ENCODE measurements at places on chromosomes 16 and 17.

DNA sequence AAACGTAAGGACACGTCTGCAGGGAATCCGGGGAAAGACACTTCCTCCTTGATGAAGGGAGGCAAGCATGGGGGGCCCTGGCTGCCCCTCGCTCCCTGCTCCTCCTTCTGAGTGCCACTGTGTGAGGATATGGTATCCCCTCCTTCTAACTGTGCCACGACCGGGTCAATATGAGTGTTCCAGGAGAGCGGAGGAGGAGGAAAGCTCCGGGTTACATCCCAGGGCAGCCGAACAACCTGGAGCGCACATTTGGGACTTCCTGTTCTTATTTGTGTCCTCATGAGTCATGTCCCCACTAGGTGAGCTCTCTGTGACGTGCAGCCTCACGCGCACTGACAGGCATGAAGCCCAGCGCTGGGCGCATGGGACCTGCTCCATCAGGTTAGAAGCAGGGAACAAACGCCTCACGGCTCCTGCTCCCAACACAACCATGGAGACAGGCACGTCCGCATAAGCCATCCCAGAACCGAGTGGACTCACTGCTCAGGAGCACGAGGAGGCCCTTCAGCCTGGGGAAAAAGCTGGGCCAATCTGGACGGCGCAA lies 92.9 kb upstream of the DNAH17 start:
- no peak for DNase-seq

GRCh38 chr16:79329166-79329521 lies 271.4 kb downstream of the MAF start:
- DNase-seq = no peak

DNA sequence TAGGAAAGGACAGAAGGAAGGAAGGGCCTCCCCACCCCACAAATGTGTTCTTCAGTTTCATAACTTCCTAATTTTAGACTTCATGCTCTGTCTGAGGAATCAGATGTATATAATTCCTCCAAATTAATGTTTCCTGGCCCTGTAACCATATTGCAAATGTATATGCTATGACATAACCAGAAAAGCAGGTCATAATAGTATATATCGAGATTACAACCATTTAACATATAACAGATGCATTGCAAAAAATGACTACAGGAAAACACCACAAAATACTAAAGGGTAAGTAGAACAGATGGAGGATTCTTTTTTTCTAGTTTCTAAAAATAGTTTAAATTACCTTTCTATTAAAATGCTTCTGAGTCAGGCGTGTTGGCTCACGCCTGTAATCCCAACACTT lies 3.1 kb upstream of the EXOC7 start:
- no peak for DNase-seq

DNA sequence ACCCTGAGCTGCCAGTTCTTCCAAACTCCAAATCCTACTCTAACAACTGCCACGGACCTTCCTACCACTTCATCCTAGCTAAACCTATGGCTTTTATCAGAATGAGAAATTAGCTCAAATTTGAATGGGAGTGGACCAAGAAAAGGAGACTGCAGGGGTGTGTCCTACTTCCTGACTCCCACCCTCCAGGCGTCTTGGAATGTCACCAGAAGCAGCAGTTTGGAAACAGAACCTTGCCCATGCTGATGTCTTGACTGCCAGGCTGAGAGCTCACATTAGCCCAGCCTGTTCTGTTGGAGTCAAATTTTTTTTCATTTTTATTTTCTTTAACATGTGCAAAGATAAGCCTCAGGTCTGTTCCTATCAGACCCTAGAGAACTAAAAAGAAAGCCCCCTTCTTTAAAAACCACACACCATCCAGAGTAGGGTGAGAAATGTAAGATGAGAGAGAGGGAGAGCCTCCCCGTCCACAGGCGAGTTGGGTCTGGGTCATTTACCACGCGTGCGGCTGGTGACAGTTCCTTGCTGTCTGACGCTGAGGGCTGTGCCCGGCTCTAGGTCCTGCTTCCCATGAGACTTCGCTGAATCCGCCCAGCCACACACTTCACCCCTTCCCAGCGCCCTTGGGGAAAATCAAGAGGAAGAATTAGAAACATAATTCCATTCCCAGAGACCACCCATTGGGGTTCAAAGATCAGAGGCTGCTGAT lies 54.3 kb downstream of the WNT3 start:
- no peak for DNase-seq

DNA sequence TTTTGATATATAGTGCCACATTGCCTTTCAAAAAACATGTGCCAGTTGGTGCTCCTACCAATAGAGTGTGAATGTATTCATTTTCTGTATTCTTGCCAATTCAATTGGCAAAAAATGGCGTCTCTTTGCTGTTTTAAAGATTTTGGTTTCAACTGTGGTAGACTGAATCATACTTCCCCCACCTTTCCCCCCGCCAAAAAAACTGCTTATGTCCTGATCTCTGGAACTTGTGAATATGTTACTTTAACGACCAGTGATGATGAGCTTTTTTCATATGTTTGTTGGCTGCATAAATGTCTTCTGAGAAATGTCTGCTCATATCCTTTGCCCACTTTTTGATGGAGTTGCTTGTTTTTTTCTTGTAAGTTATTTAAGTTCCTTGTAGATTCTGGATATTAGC lies 325.1 kb upstream of the KCNJ16 start:
- DNase-seq = no peak

- DNase-seq = no peak
These were observed 3.0 kb downstream of the KRT31 start for GRCh38 chr17:41394254-41394996.

DNA sequence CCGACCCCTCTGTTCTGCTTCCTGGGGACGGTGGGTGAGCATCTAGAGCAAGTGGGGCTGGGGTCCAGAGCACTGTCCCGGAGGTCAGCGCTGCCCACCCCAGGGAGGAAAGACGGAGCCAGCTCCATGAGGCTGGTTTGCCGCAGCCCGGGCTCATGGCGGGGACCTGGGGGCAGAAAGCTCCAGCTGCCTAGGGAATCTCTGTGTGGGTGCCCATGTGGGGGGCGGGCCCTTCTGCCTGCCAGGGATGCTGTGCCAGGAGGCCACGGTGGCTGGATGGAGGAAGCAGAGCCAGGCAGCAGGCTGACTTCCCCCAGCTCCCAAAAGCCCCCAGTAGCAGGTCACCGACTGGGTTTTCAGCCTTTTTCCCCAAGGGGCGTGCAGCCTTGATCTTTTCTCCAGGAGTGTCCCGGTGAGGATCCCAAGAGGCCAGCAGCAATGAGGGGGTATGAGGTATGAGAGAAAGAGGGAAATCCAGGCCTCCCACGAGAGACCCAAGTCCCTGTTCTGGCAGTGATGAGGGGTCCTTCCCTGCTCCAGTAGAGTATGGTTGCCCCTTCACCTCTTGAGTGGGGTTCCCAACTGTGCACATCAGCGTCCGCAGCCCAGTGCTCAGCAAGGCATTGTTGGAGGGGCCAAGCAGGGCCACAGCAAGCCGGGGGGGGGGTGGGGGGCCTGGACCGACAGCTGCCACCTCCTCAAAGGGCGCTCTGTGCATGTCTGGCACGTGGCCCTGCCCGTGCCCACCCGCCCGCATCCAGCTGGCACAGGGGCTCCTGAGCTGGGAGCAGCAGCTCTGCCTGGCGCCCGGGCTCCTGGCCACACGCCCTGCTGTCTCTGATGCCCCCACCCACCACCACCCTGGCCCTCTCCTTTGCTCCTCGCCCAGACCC lies 15.6 kb upstream of the BCAR1 start:
- no peak for DNase-seq

DNA sequence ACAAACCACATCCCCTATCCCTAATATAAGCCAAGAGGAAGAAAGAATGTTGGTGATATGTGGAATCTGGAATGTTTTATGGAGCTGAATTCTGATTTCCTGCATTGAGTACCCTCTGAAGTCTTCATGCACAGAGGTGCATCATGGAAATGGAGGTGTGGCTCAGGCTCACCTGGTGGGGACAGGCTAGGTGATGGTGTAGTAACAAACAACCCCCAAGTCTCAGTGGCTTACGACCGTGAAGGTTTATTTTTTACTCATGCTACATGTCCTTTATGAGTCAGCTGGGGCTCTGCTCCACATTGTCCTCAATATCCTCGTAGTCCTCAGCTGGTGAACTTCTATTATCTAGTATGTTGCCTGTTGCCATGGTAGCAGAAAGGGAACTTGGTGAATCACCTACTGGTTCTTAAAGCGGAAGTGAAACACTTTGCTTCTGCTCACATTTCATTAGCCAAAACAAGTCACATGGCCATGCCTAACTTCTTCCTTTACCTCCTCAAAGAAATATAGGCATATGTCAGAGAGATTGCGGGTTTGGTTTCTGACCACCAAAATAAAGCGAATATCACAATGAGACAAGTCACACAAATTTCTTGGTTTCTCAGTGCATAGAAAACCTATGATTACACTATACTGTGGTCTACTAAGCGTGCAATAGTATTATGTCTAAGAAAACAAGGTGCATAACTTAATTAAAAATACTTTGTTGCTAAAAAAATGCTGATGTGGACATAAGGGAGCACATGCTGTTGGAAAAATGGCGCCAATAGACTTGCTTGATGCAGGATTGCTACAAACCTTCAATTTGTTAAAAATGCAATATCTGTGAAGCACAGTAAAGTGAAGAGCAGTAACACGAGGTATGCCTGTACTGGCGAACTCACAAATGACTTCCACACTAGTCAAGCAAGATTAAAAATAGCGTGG lies at the start of gene PMFBP1:
TSS of gene PMFBP1 (minus strand) at position 51 of the 930 bp plus-strand sequence. CDS start 947 bp downstream, outside the sequence.
- no peak for DNase-seq

GRCh38 chr17:61411261-61412142 lies 11.9 kb downstream of the TBX2 start:
- no peak for DNase-seq

GRCh38 chr17:69763503-69763902 lies 311.5 kb upstream of the KCNJ16 start:
- no peak for DNase-seq

- DNase-seq = peak; percentile 27
These were observed 12.4 kb downstream of the ZG16B start for GRCh38 chr16:2842340-2843000.

- DNase-seq = no peak
These were observed 27.6 kb upstream of the DLX4 start for GRCh38 chr17:49941427-49941826.

- no peak for DNase-seq
These were observed 40.2 kb downstream of the ARL4D start for GRCh38 chr17:43439041-43439440.

- no peak for DNase-seq
These were observed 95.1 kb upstream of the TMEM132E start for GRCh38 chr17:34484193-34484733.

DNA sequence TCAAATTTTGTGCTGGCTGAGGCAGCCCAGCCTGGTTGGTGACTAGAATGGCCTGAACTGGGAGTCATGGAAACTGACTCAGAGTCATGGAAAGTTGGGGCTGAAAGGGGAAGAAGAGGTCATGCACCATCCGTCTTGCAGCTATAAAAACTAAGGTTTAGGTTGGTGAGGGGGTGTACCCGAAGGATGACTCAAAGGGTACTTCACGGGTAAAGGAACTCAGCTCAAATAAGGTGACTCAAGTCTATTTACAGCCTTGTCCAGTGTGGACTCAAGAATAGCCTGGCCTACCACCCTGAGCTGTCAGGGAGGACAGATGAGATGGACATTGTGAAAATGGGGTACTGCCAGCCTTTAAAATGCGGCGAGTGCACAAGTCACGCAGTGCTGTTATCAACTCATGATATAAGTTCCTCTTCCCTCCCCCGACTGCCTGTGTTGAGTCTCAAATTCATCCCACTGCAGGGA lies 18.6 kb downstream of the CD300LB start:
- DNase-seq = no peak

- no peak for DNase-seq
These were observed 547 bp downstream of the RAB26 start for GRCh38 chr16:2148714-2149629.

GRCh38 chr16:86555704-86556075 lies 655 bp upstream of the MTHFSD start:
- DNase-seq = no peak

- no peak for DNase-seq
These were observed 23.5 kb downstream of the MYO19 start for GRCh38 chr17:36511216-36511615.

- DNase-seq = no peak
These were observed 9.1 kb upstream of the TMEM92 start for GRCh38 chr17:50265212-50265611.

- DNase-seq = no peak
These were observed 81.3 kb upstream of the IRX6 start for GRCh38 chr16:55242667-55243066.

DNA sequence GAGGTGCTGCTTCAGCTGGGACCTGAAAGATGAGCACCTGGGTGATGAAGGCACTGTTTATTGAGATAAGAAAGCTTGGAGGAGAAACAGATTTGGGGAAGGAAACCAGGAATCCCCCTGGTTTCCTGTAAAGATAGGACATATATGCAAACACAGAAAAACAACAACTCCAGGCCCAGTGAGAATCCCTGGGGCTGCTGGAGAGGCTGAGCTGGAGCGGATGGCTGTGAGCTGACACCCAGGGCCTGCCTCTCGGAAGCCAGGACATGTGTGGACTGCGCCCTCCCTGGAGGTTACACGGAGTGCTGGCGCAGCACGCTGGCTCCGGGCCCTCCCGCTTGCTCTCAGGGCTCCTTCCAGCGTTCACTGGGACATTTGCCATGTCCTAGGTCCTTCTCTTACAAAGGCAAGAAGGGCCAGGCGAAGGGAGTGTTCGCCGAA lies 57.5 kb downstream of the CYB5B start:
- no peak for DNase-seq

GRCh38 chr16:55035029-55035428 lies 104.4 kb downstream of the IRX5 start:
- no peak for DNase-seq

DNA sequence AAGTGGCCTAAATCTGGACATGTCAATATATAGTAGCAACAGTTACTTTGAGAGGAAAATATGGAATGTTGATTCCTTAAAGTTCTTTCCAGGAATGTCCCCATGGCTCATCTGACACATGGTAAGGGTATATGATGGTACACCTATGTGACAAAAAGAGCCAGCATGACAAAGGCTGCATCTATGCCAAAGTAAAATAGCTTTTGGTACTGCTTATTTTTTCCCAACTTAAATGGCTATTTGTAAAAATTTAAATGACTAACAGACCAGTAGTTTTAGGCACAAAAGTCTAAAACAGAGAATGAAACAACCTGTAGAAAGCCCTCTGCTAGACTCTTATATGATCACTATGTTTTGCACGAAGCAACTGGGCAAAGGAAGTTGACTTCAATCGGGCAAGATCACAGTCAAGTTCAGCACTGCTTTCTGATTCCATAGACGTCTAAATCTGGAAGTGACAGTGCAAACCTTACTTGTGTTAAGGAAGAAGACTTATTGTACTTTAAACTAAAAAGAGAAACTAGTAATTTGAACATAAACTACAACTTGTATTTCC lies 135.1 kb downstream of the SKAP1 start:
- no peak for DNase-seq

DNA sequence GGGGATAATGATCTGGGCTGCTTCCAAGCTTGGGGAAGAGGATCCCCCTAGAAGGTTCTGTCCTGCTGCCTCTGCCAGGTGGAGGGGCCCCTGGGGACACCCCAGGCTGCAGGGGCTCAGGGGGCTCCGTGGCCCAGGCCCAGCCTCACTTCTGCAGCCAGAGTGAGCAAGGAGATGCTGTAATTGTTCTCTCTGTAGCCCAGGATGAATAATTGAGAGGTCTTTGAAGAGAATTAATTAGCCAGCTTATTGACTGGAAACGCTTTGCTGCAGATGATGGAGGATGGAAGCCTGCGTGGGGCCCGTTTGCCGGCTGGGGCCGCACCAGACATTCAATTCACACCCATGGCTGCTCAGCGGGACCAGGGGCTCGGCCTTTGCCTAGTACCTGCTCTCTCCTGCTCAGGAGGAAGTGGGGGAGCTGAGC lies 38.5 kb downstream of the TMEM235 start:
- DNase-seq = no peak

All from T follicular helper cell (primary cell).